ENCODE measurements at places on chromosomes 12 and 14.

GRCh38 chr14:58805605-58806409 is 168.0 kb downstream of the DACT1 start:
- no peak for DNase-seq

DNA sequence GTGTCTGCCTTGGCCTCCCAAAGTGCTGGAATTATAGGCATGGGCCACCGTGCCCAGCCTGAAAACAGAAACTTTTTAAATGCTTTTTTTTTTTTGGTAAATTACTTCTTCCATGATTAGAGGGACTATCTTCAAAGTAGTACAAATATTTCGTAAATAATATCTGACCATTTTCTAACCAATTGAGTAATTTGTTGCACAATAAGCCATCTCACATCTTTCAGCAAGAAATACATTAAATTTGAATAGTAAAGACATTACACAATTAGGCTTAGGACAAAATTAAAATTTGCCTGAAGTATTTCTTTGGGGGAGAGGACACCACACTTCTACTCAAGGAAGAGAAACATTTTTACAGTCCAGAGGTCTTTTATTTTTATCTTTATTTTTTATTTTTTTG is 84.7 kb upstream of the STRN3 start:
- DNase-seq = no peak

GRCh38 chr12:131471271-131471905 is 239.5 kb upstream of the SFSWAP start:
- DNase-seq = no peak

DNA sequence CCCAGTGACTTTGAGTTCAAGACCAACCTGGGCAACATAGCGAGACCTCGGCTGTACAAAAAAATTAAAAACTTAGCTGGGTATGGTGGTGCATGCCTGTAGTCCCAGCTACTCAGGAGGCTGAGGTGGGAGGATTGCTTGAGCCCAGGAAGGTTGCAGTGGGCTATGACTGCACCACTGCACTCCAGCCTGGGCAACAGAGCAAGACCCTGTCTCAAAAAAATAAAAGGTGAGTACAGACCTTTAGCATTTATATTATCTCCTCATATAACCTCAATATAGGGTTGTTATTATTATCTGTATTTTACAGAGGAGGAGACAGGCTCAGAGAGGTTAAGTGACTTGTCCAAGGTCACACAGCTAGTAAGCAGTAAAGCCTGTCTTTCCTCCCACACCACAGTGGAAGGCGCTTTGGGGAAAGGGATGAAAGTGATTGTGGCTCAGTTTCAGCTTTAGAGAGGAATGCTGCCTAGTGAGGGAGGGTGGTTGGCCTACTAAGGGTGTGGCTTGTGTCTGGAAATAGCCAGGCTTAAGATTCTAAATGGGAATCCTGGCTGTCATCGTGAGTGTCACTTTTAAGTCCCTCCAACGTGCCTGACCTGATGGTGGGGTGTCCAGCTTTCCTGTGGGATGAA is 7.2 kb downstream of the TPCN1 start:
- no peak for DNase-seq

GRCh38 chr12:105170139-105170538 is 62.6 kb downstream of the WASHC4 start:
- DNase-seq = no peak

GRCh38 chr12:49603721-49604120 is 1.7 kb downstream of the FAM186B start:
- no peak for DNase-seq

DNA sequence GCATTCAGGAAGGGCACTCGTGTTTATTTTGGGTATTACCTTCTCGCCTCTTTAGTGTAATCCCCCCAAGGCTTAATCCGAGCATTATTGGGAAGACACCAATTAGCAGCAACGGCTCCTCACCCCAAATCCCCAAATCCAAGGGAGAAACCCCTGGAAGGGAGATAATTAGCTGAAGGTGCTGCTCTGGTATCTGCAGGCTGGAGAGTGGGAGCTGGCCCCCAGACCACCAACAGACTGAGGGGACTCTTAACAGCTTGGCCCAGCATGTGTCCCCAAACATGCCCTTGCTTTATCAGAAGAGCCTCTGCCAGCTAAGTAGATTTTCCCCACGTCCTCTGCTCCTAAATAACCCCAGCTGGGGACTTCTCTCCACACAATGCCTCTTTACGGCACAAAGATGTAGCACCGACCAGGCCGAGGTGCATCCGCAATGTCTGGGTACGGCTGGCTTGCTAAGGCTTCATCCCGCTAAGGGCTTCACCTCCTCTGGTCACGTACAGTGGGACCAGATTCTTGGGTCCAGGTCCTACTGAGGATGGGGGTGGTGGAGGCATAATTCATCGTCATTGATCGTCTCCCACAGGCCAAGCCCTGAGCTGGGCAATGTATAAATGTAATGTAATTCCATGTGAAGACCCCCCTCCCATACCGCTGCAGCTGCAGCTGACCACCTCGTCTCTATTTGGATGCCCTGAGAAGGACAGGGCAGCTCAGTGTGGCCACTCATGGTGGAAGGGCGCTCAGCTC is 123.7 kb upstream of the GSC start:
- no peak for DNase-seq

DNA sequence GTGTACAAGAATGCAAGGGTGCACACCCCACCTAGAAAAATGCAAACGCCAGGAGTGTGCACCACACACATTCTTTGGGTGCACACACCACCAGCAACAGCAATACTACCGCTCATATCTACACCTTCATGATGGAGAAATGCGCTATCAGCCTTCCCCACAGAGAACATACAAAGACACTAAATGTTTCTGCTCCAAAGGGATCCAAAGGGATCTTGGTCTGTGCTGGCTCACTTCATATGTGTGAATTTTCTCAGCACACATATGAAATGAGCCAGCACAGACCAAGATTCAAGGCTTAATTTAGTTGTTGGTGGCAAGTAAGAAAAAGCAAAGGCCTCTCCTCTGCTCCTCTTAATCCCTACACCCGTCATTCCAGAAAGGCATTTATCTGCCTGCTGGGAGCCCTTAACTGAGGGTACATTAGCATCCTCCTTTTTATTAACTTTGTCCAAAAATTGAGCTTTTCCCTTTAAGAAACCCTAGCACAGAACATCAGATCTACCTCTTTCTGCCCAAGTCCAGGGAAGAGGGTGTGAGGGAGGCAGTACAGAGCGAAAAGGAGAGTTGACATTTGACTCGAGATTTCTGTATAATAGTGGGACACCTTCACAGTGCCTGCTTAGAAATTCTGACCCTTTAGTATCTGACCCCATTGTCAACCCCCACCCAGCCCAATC is 8.3 kb downstream of the BMP4 start:
- no peak for DNase-seq

- no peak for DNase-seq
Measured at GRCh38 chr12:116689979-116690744, 47.7 kb downstream of the SPRING1 start.

GRCh38 chr14:49193332-49194065 is 392.7 kb downstream of the RPS29 start:
- DNase-seq = no peak

DNA sequence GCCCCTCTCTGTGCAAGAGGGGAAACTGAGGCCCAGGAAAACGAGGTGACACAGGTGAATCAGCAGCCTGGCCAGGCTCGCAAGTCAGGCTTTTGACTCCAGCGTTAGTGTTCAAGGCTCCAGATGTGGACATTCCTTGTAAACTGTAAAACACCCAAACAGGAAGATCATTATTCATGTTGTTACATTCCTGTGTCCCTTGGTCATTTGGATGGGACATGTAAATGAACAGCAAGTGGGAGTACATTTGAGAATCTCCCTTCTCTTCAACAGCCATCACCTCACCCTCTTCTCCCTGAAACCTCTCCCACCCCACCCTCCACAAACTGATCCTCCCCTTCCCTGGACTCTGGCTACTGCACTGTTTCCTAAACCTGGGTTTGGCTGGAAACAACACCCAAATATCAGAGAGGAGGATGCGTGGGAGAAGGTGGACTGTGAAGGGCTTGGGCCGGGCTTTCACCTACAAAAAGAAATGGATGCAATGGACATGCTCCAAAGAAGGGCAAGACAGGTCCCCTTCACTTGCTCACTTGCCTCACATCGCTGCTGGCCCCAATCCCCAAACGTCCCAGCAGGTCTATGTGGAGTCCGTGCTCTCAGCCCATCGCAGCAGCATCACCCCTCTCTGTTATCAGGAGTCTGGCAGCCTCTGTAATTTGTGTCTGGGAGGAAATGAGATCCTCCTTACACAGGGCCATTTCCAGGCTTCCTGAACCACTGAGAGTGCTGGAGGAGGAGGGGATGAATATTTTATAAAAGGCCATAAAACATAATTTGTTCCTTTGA is 76.7 kb downstream of the GALNT8 start:
- DNase-seq = no peak

DNA sequence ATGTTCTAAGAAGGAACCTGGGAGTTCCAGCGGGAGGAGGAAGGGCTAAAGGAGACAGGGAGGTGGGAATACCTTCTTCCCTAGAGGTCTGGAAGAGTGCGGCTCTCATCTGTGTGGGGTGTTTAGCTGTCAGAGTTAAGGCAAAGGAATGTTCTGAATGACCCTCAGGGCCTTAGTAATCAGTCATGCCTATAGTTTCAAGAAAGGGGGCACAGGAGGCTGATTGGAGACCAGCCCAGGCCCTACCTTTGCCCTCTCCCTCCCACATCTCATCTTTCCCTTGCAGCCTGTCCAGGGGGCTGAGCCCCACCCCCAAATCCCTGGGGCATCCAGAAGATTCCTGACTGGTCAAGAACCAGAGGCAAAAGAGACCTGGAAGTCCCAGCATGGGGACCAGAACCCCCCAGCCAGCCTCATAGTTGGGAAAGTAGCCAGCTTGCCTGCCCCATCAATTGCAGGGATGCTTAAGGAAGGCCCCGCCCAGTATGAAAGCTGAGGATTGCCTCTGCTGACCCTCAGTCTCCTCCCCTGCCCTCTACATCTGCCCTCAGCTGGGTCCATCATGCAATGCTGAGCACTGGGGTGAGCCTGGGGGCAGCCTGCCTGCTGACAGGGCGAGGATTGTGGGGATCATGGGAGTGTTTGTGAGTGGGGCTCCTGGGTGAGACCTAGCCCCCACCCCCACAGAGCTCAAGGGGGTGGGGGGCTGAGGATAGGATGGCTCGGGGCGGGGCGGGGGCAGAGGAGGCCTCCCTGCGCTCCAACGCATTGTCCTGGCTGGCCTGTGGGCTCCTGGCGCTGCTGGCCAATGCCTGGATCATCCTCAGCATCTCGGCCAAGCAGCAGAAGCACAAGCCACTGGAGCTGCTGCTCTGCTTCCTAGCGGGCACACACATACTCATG is 1.8 kb downstream of the GPR162 start:
- no peak for DNase-seq

All from activated naive CD4-positive, alpha-beta T cell treated with Interleukin-2 at 50 U/mL for 16 hours (primary cell).